ENCODE measurements at places on chromosomes 16 and 17.

DNA sequence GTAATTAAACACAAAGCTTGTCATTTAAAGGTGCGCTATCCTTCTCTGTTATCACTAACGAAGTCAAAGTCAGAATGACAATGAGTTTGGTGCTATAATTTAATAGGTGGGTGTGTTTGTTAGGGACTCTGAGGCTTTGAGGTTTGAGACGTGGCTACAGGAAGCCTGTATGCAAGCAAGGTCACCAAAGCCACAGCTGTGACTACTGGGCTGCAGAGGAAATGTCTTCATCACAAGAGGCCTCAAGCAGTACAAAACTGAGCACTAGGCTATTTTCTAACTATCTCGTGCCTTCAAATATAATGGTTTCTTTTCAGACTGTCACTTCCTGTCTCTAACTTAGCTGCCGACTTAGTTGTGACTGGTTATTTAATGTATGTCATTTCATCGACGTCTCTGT, 141.2 kb downstream of the AATF start:
- no peak for DNase-seq

DNA sequence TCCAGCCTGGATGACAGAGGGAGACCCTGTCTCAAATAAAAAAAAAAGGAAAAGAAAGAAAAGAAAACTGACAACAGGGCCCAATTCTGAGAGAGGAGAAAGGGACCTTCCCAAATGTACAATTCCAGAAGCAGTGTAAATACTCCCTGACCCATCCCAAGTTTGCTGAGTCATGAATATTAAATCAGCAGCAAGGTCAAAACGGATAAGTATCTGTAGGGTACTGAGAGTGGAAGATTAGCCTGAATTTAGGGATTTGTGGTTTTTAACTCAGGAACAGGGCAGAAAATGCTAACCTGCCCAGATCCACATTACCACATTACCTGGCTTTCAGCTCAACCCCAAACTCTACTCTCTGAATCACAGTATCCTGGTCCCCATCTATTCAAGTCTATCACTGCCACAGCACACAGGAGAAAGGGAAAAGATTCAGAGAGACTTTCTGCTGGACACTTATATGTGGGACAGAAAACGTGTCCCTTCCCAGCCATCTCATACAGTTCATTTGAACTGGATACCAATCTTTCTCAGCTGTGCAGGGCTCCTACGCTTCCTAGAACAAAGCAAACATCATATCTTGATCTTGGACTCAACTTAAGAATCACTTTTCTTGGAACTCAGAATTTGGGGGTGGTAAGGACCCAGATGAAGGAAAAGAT, 2.9 kb downstream of the FXR2 start:
- DNase-seq, result no peak

GRCh38 chr16:87141402-87141801, 175.8 kb downstream of the C16orf95 start:
- no peak for DNase-seq

DNA sequence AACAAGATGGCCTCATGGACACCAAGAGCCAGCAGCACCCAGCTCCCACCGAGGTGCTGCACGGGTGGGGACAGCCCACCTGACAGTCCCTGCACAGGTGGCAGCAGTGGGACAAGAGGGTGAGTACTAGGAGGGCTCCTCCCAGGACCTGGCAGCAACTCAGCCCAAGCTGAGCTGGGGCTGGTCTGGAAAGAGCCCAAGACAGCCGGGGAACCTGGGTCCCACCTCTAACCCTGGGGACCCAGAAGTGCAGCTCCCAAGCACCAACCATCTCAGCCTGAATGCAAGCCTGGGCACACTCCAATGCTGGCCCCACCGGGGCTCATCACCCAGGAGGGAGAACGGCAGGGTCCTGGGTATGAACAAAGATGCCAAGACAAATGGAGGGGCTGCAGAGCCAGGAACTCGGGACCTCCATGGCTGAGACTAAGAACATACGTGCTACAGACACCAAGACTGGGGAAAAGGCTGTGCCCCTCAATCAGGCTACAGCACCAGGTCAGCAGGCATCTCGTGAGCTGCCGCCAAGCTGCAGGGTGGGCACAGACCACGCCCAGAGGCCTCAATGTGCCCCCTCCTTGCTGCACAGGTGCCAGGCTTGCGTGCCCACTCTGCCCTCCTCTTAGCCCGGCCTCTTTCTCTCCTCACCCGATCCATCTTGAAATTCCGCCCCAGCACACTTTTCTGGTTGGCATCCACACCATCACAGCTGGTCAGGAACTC, 37.5 kb upstream of the GSG1L start:
- DNase-seq, result no peak

DNA sequence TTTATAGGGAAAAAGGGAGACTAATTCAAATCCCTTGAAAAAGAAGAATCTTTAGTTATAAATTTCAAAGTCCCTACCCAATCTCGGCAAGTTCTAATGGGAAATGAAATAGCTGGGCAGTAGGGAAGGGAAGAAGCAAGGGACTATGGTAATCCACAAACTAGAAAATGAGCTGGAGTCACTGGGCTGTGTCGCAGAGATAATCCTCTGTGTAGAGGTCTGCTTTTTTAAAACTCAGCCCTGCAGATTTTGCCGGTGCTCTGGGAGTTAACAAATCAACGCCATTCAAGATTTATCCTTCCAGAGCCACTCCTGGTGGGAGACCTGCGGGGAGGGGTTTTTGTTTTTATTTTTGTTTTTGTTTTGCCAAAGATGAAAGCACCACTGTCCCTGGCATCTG, 20.8 kb downstream of the SNX11 start:
- DNase-seq, result no peak

GRCh38 chr16:90078579-90078895, 1.4 kb upstream of the PRDM7 start:
- DNase-seq, result no peak

DNA sequence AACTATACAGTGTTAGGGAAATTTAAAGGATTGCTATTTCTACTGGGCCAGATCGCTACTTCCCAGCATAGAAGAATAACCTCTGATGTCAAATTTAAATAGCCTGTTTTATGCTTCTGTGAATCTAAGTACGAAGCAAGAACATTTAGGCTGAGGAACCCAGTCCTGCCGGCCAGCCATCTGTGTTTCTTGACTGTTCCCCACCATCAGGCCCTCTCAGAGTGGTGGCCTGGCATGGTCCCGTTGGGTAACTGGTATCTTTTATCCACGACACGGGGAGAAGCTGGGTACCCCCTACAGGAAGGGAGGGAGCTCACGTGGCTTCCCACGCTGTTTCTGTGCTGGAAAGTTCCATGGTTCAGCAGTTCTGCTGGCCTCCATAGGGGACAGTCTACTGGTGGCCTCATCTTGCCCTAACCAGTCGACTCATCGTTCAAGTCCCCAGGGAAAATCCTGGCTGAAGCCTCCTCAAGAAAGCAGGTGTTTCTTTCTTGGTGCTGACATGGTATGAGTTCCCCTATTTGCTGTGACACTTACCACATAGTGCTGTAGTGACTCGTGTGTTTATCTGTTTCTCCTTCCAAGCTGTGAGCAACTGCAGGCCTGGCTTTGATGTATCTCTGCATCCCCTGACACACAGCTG, 201.7 kb upstream of the NLRP1 start:
- no peak for DNase-seq

DNA sequence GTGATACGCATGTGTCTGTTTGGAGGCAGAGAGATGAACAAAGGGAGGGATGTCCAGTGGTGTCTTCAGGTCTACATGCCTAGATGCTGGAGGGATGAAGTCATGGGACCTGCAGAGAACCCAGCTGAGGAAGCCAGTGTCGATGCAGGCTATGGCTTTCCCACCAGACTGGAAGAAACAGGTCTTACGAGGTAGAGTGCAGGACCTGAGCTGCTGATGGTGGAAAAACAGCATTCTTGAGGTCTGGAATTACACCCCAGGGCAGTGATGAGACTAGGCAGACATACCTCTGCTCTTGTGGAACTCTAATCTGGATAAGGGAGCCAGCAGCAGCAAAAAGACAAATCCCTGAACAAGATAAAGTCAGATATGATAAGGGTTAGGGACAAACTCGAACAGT, 37.4 kb downstream of the ARSG start:
- DNase-seq, result peak; percentile 74

- DNase-seq, result no peak
Measured at GRCh38 chr17:16569358-16569712, 331 bp upstream of the ZNF287 start.

GRCh38 chr17:4427505-4427904, 6.2 kb upstream of the SPNS3 start:
- no peak for DNase-seq

DNA sequence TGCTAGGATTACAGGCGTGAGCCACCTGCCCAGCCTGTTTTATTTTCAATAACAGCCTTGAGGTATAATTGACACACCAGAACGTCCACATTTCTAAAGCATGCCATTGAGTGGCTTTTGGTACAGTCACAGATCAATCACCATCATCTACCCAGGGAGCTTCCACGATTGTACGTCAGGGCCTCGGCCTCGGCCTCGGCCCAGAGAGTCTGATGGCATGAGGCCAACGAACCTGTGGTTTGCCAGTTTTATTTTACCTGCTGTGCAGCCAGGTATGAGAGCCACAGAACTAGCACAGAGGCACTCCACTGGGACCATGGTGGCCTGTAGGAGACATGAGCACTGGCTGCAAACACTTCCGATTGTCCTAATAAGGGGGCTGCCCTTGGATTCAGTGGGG, 8.3 kb downstream of the UBALD1 start:
- DNase-seq, result no peak

DNA sequence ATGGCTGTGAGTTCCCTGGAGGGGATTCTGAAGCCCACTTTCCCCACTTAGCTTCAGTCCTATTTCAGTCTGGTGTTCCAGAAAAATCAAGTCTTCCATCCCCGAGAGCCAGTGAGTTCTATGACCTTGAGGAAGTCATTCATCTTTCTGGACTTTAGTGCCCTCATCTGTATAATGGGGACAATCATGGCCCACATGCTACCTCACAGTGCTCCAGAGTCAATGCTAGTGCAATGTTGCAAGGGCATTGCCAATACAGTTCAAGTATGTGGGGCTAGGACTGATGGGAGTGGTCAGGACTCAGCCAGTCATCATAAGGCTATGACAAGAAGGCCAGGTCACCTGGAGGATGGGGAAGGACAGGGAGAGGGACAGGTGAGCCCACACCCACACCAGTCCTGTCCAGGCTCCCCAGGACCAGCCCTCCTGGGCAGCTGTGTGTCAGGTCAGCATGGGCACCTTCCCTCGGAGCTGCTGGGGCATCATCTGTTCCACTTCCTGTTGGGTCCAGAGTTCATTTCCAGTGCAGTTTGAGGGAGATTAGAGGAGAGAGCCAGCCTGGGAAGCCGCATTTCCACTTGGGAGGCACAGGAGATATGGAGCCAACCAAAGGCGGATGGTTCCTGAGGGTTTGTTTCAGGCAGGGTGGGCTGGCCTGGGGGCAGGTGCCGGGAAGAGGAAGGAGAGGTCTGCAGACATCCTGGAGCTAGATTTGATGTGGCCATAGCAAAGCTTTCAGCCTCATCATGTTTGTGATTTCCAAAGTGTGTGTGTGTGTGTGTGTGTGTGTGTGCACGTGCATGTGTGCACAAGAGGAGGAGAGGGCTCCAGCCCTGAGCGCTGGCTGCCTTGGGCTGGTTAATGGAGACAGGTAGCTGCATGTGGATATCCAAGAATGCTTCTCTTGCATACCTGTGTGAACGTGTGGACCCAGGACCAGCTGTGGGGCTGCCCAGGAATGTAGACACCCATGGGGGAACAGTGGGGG, 3.9 kb upstream of the WNT9B start:
- DNase-seq, result no peak

- peak; percentile 28 for DNase-seq
Measured at GRCh38 chr17:29622337-29623282, at the start of gene CORO6. Gene CORO6 (minus strand): TSS chr17:29622912. CDS start chr17:29621421, 1,491 bp downstream.

GRCh38 chr17:39563476-39563875, 44.2 kb downstream of the NEUROD2 start:
- DNase-seq, result no peak

- no peak for DNase-seq
Measured at GRCh38 chr17:8885967-8886684, 18.7 kb upstream of the PIK3R6 start.

GRCh38 chr17:51456942-51457341, 196.6 kb downstream of the UTP18 start:
- DNase-seq, result no peak

DNA sequence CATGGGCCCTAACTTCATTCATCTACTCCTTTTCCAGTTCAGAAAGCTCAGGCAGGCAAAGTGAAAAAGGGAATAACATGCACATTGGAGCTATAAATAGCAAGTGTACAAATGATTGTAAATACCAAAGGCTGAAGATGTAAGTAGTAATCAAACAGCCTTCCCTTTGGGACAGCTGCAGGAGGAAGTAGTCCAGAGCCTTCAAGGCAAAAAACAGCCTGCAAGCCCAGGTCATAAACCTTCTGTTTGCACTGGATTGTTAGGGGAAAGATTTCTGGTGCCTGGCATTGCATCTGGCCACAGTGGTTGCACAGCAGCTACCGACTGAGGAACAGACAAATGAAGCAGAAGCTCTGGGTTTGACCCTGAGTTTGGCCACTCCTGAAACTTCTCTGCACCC, 98.6 kb upstream of the PMFBP1 start:
- no peak for DNase-seq

DNA sequence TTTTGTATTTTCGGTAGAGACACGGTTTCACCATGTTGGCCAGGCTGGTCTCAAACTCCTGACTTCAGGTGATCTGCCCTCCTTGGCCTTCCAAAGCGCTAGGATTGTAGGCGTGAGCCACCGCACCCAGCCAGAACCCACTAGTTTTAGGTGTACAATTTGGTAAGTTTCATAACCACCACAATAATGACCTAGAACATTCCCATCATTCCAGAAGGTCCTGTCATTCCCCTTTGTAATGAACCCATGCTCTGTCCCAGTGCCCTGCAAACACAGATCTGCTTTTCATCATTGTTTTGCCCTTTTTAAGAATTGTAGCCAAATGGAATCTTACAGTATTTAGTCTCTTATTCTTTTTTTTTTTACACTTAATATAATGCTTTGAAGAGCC, 35.6 kb upstream of the IRF8 start:
- DNase-seq, result no peak

GRCh38 chr17:44919885-44920564, 4.7 kb upstream of the GFAP start:
- DNase-seq, result no peak

DNA sequence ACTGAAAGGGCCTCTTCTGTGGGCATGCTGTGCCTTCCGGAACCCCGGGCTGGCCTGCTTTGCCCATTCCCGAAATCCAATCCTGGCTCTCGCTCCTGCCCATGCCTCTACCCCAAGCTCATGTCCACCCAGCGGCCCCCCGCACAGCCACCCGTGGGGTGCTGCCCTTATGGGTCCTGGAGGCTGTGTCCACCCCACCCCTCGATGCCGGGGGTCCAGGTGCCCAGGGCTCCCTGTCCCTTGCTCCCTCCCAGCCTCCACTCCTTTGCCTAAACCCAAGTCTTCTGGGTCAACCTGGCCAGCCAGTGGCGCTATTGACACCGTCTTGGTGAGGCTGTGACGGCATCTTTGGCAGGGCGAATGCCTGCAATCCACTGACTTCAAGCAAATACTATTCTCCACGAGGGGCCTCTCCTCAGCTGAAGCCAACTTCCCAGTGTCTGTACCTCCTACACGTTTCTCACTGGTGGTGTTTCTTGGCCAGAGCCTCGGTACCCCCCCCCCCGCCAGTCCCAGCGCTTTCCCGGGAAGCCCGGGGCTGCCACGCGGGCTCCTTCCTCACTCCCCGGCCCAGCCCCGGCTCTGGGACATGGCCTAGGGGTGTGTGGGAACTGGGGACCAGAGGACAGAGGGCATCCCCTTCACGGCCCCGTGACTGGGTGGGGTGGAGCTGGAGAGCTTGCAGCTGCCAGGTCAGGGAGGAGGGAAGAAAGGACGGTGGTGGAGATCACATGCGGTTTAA, 12.2 kb upstream of the DUS1L start:
- no peak for DNase-seq

Measured in foreskin keratinocyte (primary cell).